Lung microvascular endothelial cell (primary cell): ENCODE measurements at places on chromosomes 16 and 17.
A peak's percentile ranks its signal among the peaks of the same experiment; 100 is the strongest.

- DNase-seq = no peak
Observed at GRCh38 chr17:7647018-7647417, 3.7 kb upstream of the ATP1B2 start.

GRCh38 chr17:35773679-35774425 is 13.2 kb downstream of the C17orf50 start:
- no peak for DNase-seq

GRCh38 chr16:73095142-73095820 is 47.4 kb upstream of the ZFHX3 start:
- DNase-seq = peak; percentile 51

DNA sequence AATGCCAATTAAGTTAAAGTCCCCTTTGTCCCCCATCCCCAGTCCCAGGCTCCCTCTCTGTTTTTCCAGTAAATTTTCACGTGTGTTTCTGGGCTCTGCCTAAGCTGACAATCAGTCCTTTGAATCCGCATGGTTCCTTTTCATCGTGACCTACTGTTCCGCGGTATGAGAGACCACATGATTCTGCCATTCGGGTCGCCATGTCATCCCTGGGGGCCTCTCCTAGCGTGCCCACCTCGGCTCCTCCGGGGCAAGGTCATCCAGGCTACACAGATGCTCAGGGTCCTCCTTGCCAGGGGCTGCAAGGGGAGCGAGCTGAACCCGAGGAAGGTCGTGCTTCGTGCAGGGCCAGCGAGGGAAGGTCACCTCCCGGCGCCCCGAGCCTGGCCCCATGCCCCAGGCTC is 157.6 kb downstream of the RAB11FIP4 start:
- peak; percentile 40 for DNase-seq

- DNase-seq = no peak
Observed at GRCh38 chr17:81840826-81841778, 6.3 kb upstream of the PPP1R27 start.

- no peak for DNase-seq
Observed at GRCh38 chr17:58703137-58703915, 10.9 kb downstream of the RAD51C start.

DNA sequence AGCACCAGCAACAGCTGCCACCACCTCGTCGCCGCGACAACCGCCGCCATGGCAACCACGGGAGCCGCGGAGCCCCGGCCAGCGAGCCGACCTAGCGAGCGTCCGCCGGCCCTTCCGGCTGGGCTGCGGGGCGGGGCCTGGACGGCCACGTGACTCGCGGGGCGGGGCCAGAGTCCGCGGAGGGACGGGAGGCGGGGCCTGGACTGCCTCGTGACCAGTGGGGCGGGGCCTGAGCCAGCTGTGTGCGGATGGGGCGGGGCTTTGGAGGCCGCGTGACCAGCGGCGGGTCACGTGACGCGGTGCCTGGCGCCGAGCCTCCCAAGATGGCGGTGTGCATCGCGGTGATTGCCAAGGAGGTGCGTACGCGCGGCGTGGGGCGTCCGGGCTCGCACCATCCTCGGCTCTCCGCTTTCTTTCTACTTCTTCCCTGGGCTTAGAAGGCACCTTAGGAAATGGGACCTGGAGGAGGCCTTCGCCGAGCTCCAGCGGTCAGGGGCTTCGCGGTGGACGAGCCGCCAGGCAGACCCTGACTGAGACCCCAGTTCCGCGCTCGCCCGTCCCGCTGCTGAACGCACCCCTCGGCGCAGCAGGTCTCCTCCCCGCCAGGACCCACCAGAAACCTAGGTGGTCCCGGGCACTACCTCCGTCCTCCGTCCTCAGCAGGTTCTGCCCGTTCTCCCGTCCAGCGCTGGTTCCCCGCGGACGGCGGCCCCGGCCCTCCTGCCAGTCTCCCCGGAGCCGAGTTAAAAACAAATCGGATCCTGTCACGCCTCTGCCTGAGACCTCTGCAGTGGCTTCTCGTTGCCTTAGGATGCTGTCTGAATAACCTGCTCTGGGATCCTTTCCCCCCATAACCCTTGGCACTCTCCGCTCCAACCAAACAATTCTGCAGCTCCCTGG is at the start of the genes GALNS and TRAPPC2L:
Gene GALNS, minus strand, starts transcription at position 120 of the 900 bp plus-strand sequence. Its CDS starts 70 bp downstream, at position 50.
Gene TRAPPC2L, plus strand, starts transcription at position 300 of the 900 bp plus-strand sequence. Its CDS starts 24 bp downstream, at position 324.
- peak; percentile 98 for DNase-seq

- DNase-seq = peak; percentile 1
Observed at GRCh38 chr17:76274112-76274956, 9.2 kb downstream of the UBALD2 start.

DNA sequence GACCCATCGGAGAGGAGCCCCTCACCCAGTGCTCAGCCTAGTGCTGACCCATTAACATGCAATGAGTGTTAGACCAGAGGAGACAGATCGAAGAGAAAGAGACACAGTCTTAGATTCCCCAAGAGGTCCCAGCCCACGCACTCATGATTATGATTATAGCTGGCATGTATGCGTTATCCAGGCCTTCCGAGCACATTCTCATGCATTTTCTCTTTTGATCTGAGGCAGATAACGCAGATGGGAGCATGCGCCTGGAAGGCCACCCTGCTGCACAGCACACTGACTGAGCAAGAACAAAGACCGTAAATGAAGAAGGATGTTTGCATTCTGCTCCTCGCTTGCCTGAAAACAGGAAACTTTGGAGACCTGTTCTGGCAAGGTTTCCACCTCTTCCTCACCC is 232.7 kb downstream of the SOX9 start:
- DNase-seq = no peak

- DNase-seq = no peak
Observed at GRCh38 chr16:78289844-78290277, 190.4 kb downstream of the WWOX start.

- DNase-seq = no peak
Observed at GRCh38 chr17:9028988-9029570, 7.8 kb downstream of the NTN1 start.

DNA sequence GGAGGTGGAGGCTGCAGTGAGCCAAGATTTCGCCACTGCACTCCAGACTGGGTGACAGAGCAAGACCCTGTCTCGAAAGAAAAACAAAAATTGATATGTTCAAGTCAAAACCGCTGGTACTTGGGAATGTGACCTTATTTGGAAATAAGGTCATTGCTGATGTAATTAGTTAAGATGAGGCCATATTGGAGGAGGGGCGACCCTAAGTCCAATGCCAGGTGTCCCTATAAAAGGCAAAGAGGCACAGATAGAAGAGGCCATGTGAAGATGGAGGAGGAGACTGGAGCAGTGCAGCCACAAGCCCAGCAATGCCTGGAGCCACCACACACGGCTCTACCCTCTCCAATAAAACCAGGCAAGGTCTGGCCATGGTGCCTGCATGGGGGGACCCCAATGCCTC is 50.8 kb upstream of the JPH3 start:
- DNase-seq = no peak

GRCh38 chr16:79988089-79988488 is 387.6 kb upstream of the MAF start:
- no peak for DNase-seq
